Aorta (tissue), 5 donors: ENCODE measurements at places on chromosomes 11 and 22. TPM values are rescaled to one million over a fixed set of nuclear protein-coding genes. Genes with fewer than 3 reads are reported as not detected.

ARHGAP20 gene
- 5.1 TPM for total RNA-seq

PLET1 gene
- total RNA-seq = not detected

DNA sequence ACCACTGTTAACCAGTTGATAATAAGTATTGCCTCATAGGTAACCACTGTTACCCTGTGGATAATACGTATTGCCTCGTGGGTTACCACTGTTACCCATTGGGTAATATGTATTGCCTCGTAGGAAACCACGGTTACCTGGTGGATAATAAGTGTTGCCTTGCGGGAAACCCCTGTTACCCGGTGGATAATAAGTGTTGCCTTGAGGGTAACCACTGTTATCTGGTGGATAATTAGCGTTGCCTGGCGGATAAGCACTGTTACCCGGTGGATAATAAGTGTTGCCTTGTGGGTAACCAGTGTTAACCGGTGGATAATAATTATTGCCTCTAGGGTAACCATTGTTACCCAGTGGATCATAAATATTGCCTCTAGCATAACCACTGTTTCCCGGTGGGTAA is 27.3 kb upstream of the NXPE4 start:
- no peak overlapping the region for H3K4me3 ChIP-seq
- no peak for DNase-seq
- H3K27ac ChIP-seq = no peak overlapping the region
- H3K27me3 ChIP-seq = no peaks in the 10 kb centered on the region
- no peaks in the 10 kb centered on the region for H3K4me1 ChIP-seq

GRCh38 chr11:35036639-35037038 is 102.3 kb upstream of the CD44 start:
- H3K27ac ChIP-seq = no peak overlapping the region
- H3K4me1 ChIP-seq = peaks cover 5% of the 10 kb centered on the region
- DNase-seq = no peak
- H3K4me3 ChIP-seq = no peak overlapping the region
- no peaks in the 10 kb centered on the region for H3K27me3 ChIP-seq

GRCh38 chr22:21857481-21857914 is 9.9 kb downstream of the MAPK1 start:
- no peaks in the 10 kb centered on the region for H3K27me3 ChIP-seq
- peak overlapping the region; percentile 49 for H3K27ac ChIP-seq
- DNase-seq = no peak
- H3K4me3 ChIP-seq = no peak overlapping the region
- no peaks in the 10 kb centered on the region for H3K36me3 ChIP-seq
- peaks cover 10% of the 10 kb centered on the region for H3K4me1 ChIP-seq
